ENCODE measurements at places on chromosomes 6 and 20.

GRCh38 chr20:2010533-2010932 lies 16.7 kb upstream of the PDYN start:
- no peak for DNase-seq

- peak; percentile 33 for DNase-seq
Observed at GRCh38 chr6:25487012-25487411, 165.0 kb upstream of the SCGN start.

DNA sequence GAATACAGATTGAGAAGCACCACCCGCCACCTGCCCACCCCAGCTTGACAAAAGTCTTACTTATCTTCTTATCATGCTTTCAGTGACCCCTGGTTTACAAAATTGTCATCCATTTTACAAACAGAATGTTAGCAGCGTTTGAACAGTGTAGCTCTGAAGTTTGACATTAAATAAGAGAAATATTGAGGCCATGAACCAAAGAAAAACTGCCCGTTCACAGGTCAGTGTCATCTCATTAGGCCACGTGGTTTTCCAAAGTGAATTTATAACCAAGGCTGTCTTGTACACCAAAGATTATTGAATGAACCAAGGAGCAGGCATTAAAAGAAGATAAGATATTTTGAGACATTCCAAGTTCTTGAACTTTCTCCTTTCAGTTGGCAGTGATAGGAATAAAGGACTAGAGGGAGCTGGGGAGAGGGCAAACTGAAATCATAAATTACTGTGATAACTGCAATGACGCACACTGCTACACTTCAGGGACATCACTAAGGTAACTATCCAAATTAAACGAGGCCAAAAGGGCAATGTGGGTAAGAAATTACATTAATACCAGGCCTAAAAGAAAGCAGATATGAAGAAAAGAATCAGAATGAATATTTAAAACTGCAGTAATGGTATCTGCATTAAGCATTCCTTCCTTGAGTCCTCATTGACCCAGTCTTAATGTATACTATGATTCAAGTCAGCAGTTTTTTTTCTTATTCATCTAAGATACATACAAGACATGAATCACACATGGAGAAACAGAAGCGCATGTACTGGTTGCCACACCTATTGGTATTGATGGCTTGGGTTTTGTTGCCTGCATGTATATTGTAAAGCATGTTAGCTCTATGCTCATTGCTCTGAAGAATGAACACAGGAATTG lies 159.8 kb upstream of the ARG1 start:
- DNase-seq: no peak

DNA sequence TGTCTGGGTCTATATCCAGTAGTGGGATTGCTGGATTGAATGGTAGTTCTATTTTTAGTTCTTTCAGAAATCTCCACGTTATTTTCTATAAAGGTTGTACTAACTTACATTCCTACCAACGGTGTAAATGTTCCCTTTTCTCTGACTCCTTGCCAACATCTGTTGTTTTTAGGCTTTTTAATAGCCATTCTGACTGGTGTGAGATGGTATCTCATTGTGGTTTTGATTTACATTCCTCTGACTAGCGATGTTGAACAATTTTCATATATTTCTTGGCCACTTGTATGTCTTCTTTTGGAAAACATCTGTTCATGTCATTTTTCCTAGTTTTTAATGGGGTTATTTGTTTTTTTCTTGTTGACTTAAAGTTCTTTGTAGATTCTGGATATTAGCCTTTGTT lies 99.3 kb downstream of the BMP2 start:
- no peak for DNase-seq

DNA sequence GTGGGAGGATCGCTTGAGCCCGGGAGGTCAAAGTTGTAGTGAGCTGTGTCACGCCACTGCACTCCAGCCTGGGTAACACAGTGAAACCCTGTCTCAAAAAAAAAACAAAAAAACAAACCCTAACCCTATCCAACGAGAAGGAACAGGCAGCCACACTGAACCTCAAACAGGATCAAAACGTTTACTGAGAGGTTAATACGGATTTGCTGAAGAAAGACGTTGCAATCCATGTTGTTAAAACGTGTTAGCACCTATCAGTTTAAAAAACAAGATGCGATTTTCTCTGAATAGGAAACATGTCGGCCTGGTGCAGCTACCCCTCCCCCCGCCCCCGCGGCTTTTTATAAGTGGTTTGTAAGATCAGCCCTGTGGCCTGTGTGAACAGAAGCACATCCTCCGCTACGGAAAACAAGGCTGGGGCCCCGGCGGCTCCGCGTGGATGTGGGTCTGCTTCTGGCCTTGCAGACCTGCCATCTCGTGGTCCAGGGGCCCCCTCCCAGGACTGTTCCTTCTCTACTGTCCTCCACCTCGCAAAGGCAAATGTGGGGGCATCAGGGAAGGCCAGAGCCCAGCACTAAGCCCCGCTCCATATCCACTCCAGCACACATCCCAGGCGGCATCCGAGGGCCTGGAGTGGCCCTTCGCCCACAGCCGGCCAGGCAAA lies 11.4 kb downstream of the SLC2A4RG start:
- DNase-seq: peak; percentile 18

GRCh38 chr6:46011188-46012085 lies 4.2 kb downstream of the CLIC5 start:
- DNase-seq: no peak

DNA sequence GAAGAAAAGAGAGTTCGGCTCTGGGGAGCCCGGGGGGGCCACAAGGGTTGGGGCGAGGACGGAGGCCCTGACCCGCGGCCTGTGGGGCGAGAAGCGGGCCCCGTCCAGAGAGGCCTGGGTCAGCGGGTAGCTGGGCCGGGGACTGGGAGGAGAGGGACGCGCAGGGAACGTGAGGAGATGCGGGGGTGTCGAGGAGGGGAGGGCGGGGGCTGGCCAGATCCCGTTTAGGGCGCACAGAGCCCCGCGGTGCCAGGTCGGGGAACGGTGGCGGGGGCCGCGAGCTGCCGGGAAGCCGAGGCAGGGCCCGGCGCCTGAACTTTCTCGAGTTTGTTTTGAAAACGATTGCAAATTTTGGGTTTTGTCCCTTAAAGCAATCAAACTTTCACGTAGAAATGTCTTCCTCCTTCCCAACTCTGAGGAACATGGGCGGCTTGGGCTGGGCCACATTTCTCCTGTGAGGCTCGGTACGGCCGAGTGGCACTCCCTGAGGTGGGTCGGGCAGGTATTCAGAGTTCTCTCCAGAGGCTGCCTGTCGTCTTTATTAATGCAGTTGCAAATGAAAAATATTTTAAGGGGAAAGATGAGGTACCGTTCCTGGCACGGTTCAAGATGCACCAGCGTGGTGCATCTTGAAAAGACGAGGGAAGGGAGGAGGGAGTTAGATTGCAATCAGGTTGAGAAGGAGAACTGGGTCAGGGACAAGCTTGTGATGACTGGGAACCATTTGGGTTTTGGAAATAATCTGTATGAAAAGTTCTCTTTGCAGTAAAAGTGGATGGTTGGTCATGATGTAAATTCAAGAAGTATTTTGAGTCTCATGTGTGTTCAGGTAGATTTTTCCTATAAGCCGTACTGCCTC lies 972 bp downstream of the RNF8 start:
- peak; percentile 31 for DNase-seq

DNA sequence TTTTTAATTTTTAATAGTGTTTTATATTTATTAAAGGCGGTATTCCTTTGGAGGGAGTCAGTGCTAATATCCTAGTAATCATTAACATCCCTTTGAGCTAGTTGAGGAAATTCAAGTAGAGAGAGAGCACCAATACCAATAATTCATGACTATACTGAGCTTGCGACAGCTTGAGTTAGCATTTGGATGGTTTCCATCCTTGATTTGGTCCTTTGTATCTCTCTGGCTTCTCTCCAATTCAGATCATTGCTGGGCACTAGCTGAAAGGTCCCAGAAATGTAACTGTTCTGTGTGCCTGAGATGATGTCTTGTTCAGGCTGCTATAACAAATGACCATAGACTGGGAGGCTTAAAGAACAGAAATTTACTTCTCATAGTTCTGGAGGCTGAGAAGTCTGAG lies 77.0 kb downstream of the RNF144B start:
- DNase-seq: no peak

- DNase-seq: no peak
Observed at GRCh38 chr6:64325093-64325492, 689.5 kb downstream of the PHF3 start.

- no peak for DNase-seq
Observed at GRCh38 chr20:16474363-16474762, 98.9 kb downstream of the KIF16B start.

GRCh38 chr6:85679445-85680123 lies 36.9 kb upstream of the SYNCRIP start:
- peak; percentile 33 for DNase-seq

DNA sequence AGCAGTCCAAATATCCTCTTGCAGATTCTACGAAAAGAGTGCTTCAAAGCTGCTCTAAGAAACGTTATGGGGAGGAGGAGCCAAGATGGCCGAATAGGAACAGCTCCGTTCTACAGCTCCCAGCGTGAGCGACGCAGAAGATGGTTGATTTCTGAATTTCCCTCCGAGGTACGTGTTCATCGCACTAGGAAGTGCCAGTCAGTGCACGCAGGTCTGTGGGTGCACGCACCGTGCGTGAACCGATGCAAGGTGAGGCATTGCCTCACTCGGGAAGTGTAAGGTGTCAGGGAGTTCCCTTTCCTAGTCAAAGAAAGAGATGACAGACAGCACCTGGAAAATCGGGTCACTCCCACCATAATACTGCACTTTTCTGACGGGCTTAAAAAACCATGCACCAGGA lies 272.1 kb upstream of the DEFB115 start:
- DNase-seq: no peak

DNA sequence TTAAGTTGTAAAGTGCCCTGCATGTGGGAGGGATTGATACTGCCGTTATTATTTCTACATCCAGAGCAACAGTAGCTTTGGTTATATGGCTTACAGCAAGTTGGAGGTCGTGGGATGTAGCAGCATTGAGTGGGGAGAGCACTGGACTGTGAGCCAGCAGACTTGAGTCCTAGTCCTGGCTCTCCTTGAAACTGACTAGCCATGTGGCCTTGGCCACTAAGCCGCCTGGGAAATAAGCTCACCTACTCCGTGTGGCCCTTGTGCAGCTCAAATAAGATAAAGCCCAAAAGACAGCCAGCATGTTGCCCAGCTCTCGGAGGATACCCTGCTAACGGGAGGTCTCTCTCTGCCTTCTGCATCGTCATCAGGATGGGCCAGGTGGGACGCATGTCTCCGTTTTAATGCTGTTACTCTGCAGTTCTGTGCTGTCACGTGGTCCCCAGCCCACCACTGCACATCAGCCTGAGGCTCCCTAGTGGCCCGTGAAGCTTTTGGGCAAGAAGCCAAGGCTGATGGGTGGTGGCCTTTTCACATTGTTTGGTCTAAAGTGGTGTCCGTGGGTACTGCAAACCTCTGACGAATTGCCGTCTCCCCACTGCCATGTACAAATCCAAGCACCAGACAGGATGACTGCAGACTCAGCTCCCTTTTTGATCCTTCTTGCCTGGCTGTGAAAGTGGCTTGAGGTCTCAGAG lies 7.9 kb downstream of the EPB41L1 start:
- no peak for DNase-seq

DNA sequence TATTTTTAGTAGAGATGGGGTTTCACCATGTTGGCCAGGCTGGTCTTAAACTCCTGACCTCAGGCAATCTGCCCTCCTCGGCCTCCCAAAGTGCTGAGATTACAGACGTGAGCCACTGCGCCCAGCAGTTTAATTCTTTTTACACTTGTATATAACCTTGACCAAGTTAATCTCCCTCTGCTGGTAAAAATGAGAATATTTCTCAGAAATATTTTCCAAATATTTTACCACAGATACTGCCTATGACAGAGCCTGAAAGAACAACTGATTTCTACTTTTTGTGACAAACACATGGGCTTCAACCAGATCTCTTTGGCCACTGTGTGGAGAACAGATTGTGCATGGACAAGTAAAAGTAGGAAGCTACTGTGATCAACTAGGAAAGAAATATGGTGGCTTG lies 21.2 kb upstream of the NHSL1 start:
- DNase-seq: no peak

GRCh38 chr20:32743237-32744112 lies at the start of gene COMMD7:
TSS of gene COMMD7 (minus strand) at chr20:32743467. CDS start at chr20:32743391, 76 bp downstream.
- DNase-seq: peak; percentile 88

GRCh38 chr20:62900052-62900691 lies 26.1 kb downstream of the DIDO1 start:
- peak; percentile 45 for DNase-seq

GRCh38 chr6:26233649-26234420 lies 131.2 kb upstream of the BTN3A2 start:
- no peak for DNase-seq

GRCh38 chr6:149990212-149990660 lies 26.5 kb downstream of the ULBP1 start:
- DNase-seq: no peak

- DNase-seq: no peak
Observed at GRCh38 chr6:160137130-160137988, 15.7 kb downstream of the SLC22A1 start.

DNA sequence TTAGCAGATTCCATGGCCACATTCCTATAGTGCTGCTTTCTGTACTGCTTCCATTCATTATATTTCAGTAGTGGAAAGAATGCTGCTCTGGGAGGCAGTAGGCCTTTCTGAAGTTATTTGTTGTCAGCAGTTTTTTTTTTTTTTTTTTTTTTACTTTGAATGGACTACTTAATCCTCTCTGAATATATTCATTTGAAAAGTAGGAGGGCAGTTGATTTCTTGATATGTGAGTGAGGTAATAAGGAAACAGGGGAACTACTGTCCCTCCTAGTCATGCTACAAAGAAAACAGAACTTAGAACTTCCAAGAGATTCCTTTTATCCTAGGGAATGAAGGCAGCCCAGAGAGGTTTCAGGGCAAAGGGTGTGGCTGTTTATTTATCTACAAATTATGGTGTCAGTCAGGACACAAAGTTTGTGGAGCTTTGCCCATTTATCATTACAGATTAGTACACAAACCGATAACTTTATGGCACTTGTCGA lies 155.9 kb downstream of the JARID2 start:
- DNase-seq: no peak

- no peak for DNase-seq
Observed at GRCh38 chr6:85081102-85081501, 316.7 kb upstream of the TBX18 start.

DNA sequence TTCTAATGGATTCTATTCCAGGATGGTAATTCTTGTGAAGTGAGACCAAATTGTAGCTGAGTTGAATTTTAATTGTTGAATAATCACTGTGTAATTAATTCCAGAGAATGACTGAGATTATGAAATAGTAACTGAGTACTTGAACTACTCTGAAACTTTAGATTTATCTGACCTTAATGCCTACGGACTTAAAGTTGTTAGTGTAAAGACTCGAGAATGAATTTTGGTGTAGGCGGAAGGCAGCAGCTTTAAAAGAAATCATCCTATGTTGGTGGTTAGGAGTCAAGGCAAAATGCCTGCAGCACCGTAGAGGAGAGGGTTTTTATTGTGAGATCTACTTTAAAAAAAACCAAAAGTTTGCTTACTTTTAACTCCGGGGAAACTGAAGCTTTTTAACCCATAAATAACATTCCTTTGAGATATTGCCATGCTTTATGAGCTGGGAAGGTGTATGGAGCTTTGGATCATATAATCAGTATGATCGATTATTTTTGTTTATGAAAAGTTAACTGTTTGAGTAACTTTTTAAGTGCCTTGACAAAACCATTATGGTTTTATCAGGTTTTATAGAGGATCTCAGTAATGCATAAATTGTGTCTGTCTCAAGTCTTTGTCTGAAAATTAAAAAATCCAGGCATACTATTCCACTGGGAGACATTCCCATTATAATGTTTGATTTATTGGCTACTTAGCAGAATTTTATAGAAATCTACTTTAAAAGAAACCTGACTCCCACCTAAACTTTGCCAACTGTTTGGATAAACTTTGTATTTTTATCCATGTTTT lies 46.1 kb downstream of the MYO6 start:
- DNase-seq: no peak
